ENCODE measurements at places on chromosomes 3 and 15.

GRCh38 chr15:41894791-41895463 lies 1.1 kb upstream of the SPTBN5 start:
- peak; percentile 11 for DNase-seq

- no peak for DNase-seq
Measured at GRCh38 chr3:31636694-31637442, 104.1 kb downstream of the STT3B start.

DNA sequence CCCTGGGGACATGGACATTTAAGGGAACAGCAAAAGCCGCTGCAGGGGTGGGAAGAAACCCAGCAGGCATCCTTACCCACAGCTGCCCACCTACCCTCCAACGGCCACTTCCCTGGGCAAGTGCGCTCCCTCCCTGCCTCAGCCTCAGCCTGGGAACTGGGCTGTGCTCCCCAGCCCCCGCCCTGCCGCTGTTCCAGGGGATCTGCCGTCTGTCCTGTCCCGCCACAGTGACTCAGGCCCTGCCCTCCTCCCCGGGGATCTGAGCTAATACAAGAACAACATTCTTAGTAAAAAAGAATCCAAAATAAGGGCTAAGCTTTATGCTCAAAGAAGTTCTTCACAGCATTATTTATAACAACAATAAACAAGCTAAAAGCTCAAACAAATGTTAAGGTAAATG lies 7.4 kb upstream of the IQSEC1 start:
- no peak for DNase-seq

- DNase-seq = no peak
Measured at GRCh38 chr15:79154483-79155135, 64.0 kb upstream of the RASGRF1 start.

DNA sequence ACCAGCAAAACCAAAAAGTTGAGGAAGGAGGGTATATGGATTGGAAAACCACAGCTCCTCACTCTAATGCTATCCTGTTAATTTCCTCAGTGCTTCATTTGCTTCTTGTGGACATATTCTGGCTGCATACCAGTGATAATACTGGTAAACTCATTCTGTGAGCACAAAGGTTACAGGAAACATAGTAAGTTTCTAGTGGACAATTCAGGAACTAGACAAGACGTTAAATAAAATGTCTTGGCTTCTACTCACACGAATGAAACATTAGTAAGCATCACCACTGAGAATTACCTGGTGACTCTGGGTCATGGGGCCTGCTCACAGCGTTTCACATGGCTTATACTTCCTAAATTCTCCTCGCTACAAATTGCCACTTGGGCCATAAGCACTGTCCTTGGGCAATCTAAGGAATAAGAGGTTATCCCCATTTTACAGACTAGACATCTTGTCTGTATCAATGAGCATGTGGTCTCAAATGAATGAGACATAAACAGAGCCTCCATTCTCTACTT lies 20.1 kb upstream of the PPIB start:
- no peak for DNase-seq

DNA sequence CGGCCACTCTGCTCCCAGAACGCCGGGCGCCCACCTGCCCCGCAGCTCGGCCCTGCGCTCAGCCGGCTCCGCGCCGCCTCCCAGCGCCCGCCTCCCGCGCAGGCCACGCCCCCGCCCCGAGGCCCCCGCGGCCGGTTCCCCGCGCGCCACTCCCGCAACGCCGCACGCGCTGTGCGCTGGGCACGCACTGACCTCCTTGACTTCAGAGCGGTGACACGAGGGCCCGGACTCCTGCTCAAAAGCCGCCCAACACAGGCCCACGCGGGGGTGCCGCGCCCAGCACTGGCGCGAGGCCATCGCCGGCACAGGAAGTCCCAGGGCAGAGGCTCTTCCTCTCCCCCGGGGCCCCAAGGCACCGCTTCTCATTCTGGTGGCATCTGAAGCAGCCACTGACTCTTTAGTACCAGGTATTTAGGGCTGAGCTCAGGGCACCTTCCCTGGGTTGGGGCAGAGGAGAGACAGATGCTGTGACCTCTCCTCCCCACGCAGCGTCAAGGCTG lies 12.4 kb downstream of the TNK2 start:
- DNase-seq = no peak

DNA sequence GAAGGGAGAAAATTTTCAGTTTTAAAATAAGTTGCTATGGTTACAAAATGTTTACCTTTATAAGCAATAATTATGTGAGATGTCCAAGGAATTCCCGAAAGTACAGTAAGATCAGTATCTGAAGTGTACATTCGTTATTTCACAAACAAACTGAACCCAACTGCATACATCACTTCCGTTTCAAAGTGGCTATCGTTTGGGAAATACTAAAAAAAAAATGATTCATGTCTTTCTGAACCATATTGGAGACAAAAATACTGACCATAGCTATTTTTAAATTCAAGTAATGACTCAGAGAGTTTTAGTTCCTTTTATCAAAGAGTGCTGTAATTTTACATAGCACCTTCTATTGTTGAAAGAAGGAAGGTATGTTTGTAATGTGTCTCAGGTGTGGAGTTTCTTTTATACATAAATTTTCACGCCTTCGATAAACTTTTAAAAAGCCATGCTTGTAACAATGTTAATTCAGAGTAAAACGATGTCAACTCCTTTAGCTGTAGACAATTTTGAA lies 8.0 kb upstream of the ANKRD28 start:
- no peak for DNase-seq

- DNase-seq = no peak
Measured at GRCh38 chr3:113113361-113113760, 98.0 kb upstream of the BOC start.

DNA sequence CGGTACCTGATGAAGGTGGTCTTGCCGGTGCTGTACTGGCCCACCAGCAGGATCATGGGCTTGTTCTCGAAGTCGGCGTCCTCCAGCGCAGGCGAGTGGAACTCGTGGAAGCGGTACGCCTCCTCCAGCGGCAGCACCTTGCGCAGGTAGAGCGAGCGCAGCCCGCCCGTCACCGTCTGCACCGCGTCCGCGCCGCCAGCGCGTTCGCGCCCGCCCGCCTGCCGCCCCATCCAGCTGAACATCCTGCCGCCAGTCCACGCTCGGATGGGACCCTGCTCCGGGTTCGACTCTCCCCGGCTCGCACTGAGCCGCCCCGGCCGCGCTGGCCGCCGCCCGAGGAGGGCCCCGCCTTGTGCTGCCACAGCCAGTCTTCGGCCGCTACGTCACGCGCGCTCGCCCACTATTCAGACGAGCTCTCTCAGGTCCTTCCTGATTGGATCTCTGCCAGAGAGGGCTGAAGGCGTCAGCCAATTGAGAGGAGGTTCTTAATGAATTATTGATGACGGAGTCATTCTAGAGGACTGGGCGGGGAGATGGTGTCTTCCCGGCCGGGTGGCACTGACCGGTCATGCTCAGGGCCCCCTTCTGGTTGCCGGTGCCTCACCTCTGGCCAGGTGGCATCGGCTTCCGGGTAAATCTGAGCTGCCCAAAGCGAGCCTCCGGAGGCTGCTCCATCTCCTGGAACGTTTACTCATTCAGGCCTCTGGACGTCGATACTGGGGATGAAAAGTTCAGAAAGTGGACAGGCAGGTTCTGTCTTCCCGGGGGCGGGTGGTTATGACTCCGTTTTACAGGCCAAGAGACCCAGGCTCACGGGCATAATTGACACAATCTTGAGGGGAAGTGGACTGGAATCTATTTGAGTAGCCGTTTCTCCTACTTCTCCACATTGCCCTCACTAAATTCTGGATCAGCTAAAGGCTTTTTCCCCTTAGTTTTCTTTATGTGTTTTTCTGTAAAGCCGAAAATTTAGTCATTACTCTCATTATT lies at the start of gene EHD4:
Gene EHD4 (minus strand): TSS at position 305 of the 990 bp plus-strand sequence. CDS start 63 bp downstream, at position 242.
- DNase-seq = peak; percentile 92

GRCh38 chr3:123728014-123728413 lies 143.2 kb upstream of the HACD2 start:
- DNase-seq = no peak

- DNase-seq = no peak
Measured at GRCh38 chr15:25172691-25173090, 217.9 kb downstream of the SNRPN start.

- DNase-seq = no peak
Measured at GRCh38 chr15:74782259-74783071, 585 bp downstream of the CSK start.

GRCh38 chr3:106435899-106436453 lies 567.2 kb upstream of the CBLB start:
- DNase-seq = no peak

GRCh38 chr3:27252646-27253045 lies 116.5 kb downstream of the NEK10 start:
- no peak for DNase-seq

GRCh38 chr3:37979541-37980461 lies 10.8 kb upstream of the VILL start:
- DNase-seq = no peak

DNA sequence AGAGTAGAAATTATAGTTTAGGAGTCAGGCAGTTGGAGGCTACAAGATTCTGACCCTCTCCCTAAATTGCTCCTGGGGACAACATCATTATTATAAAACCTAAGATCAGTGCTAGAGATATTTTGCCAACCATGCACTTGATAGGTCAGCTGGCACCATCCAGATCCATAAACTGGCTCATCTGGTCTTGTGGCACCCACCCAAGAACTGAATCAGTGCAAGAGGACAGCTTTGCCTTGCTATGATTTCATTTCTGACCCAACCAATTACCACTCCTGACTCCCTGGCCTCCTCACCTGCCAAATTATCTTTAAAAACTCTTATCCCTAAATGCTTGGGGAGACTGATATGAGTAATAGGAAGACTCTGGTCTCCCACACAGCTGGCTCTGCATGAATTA lies 461.1 kb upstream of the TGFBR2 start:
- no peak for DNase-seq

- DNase-seq = no peak
Measured at GRCh38 chr15:89161666-89162065, 59.7 kb downstream of the RLBP1 start.

GRCh38 chr3:84100861-84101260 lies 857.9 kb upstream of the CADM2 start:
- no peak for DNase-seq

- DNase-seq = no peak
Measured at GRCh38 chr3:77932926-77933325, 893.0 kb downstream of the ROBO2 start.

DNA sequence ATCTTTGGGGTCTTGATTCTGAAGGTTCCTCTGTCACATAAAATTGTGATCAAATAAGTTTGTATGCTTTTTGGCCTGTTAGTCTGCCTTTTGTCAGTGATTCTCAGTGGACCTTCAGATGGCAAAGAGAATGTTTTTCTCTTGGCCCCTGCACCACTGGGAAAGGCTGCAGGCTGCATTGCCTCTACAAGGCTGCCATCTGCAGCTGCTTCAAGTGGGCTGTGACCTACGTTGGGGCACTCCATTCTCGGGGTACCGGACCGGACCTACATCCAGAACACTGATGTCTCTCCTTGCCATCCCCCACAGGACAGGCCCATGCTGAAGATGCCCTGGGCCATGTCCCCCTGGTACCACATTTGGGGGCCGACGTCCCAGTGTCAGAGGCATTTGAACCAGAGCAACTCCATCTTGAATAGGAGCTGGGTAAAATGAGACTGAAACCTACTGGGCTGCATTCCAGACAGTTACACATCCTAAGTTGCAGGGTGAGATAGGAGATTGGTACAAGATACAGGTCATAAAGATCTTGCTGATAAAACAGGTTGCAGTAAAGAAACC lies 37.5 kb upstream of the MFGE8 start:
- DNase-seq = no peak

DNA sequence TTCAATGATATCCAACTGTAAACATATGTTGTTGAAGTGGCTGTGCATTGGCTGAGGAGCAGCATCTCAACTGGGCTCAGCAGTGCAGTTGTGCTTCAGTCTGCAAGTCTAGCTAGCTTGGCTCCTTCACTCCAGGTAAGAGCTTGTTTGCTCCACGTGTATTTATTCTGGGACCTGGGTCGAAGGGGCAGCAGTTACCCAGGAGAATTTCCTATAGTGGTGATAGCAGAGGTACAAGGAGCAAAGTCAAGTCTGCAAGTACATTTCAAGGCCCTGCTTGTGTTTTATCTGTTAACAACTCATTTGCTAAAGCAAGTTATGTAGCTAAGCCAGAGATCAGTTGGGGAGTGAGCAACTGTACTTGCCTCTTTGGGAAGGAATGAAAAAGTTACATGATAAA lies 286.2 kb upstream of the UMPS start:
- no peak for DNase-seq

GRCh38 chr15:56934269-56934668 lies 15.8 kb downstream of the TCF12 start:
- DNase-seq = no peak

DNA sequence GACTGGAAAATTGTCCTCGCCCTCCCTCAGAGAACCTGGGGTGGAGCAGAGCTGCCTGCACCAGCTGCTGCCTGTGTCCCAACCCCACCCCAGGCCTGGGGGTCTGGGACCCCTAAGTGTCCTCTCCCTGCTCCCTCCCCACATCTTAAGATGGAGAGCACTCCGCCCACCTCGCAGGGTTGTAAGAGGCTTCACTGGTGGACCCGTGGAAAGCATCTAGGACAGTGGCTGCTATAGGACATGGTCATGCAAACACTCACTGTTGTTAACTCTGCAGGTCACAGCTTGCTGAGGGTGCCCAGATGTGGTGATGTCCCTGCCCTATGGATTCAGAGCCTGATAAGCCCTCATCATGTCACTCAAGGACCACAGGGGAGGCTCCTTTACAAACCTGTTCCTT lies 62.0 kb upstream of the ARNT2 start:
- no peak for DNase-seq

DNA sequence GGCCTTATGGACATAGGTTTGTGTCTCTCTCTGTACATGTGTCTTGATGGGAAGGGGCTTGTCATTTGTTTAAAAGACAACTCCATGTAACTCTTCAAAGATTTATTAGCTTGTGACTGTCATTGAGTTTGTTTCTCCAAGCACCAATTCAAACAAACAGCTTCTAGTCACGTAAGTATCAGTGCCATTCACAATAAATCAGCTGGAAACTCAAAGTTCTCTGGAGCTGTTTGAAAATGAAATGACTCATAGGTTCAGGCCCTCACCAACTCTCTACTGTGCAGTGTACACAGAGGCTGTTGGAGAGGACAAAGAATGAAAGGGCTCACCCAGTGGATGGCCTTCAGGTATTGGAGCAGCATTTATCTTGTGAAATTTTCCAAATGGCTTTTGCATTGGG lies 476.3 kb downstream of the AGBL1 start:
- no peak for DNase-seq

DNA sequence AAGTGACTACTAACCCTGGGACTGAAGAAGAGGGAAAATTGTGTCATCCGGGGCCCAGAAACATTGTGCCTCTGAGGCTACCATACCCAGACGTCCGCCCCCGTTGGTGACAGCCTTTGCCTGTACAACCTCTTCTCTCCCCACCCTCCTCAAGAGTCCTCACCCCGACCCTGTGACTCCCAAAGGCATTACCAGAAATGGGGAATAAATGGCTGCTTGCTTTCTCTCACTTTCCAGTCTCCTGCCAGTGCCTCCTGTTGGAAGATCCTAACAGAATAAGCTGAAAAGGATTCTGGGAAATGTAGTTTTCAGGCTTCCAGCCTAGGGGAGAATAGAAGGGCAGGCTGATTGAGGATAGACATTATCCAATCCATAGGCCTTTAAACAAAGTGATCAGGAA lies 30.8 kb upstream of the SLC25A36 start:
- no peak for DNase-seq
